ENCODE measurements at places on chromosomes 4 and X.

GRCh38 chrX:150360331-150360730, 2.8 kb upstream of the MAMLD1 start:
- no peak for DNase-seq

DNA sequence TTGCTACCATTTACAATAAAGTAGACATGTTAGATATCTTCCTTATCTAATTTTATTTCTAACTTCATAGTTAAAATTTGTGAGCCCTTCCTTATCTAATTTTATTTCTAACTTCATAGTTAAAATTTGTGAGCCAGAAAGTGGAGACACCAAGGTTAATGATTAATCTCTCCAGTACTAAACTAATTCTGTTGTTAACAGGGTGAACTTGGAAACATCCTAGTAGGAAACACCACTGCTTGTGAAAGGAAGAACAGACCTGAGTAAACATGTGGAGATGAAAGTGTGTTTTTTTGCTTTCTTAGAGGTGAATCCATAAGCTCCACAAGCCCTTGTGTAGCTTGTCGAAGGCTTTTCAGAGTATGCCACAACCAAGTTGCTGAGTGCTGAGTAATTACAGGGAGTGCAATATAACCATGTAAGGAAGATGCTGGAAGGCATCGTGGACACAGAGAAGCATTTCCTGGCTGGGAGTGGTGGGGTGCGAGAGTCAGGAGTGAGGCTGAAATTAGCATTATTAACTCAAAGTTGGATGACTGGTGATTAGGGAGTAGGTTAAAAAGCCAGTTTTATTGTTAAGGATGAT, 118.6 kb upstream of the NEIL3 start:
- peak; percentile 29 for DNase-seq

- no peak for DNase-seq
Measured at GRCh38 chrX:19746919-19747651, 140.3 kb downstream of the SH3KBP1 start.

DNA sequence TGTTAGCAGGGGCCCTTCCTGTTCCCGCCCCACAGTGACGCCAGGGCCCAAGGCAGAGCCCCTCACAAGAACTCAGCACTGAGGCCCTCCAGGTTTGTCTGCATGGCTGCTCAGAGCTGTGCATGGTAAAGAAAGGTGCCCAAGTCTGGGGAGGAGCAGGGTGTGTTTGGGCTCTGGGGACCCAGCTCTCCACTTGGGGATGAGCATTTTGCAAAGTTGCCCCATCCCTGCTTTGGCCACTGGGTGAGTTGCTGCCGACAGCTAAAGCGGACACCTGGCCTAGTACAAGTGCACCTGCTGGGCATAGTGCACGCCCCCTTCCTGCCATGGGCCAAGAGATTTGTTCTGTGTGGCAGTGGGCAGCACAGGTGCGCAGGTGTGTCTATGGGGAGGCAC, 2.0 kb upstream of the MXD4 start:
- no peak for DNase-seq

DNA sequence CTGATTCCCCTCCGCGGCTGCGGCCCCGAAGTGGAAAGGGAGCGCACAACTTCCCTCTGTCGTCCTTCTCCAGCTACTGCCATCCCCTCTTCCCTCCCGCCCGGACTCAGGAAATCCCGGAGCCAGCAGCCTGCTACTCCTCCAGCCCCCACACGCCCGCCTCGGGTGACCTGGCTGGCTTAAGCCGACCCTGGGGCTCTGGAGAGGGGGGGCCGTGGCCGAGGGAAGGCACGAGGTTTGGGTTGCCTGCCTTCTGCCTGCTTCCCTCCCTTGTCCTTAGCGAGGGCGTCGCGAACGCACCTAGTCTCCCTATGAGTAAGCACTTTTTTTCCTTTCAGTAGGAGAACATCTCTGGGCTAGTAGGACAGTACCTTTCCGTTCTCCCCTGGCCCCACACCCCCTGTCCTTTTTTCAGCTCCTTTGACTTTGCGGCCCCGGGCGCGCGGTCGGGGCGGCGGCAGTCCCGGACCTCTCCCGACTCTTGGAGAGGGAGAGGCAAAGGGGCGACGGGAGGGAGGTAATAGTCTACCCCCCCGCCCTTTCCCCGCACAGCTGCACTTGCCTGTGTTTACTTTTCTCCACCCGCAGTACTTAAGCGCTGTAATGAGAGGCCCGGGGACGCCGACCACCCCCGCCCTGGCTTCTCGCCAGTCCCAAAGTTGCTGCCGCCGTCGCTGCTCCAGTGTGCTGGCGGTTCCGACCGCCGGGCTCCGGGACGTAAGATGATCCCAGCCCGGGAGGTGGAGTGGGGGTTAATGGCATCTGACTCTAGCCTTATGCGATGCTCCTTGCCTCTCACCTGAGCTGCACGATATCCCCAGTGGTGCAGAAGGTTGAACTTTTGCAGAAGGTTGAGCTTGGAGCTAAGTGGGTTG, 868 bp downstream of the PLS3 start:
- DNase-seq = peak; percentile 51

DNA sequence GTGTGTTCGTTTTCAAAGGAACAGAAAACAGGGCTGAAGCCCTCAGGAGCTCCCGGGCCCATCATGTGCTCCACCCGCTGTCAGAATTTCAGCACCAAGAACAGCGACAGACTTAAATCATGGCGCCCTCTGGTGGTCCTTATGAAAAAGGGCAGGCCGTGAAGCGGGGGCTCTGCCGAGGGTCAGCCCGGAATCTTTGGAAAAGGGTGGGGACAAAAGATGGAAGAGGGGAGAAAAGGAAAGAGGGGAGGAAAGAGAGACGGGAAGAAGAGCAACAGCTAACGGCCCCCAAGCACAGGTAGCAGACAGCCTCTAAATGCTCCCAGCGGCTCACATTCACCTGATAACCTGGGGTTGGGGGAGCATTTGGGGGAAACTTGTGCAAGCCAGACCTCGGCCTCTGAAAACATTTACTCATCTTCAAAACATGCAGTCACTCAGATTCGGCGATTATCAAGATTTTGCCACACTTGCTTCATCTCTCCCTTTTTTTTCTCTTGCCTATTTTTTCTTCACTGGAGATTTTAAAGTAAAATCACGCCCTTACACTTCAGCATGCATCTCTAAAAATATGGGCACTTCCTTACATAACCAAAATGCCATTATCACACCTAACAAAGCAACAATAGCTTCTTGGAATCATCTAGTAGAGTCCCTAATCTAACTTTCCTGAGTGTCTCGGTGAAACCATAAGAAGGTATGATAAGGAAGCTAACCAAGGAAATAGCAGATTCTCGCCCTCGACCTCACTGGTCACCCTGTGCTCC, 28.1 kb upstream of the MAN2B2 start:
- DNase-seq = peak; percentile 78

DNA sequence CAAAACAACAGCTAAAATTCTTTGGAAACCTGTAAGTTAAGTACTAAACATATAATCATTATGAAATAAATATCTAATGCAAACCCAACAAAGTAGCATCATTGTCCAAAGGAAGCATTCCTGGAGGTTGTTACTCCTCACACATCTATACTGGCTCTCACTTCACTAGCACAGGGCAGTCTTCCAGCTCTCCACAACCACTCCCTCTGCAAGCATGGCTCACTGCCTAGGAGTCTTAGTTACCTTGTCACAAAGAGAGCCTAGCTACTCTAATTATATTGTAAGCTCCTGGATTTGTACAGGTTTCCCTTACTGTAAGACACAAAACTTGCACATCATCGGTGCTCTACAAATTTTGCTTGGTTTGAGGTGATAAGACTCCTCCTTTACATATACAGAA, 76.1 kb downstream of the AMMECR1 start:
- peak; percentile 43 for DNase-seq

DNA sequence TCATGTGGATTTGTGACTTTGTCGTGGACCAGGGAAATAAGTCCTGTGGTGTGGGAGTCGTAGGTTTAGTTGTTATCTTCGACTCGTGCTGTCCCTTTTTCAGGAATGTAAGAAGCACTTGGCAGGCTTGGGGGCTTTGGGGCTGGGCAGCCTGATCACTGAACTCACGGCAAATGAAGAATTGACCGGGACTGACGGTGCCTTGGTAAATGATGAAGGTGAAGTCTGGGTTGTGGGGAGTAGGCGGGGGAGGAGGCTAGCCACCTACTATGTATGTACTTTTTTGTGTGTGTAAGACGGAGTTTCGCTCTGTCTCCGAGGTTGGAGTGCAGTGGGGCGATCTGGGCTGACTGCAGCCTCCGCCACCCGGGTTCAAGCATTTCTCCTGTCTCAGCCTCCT, 1.2 kb downstream of the TAF1 start:
- no peak for DNase-seq

GRCh38 chr4:141614878-141615586, 21.4 kb upstream of the IL15 start:
- peak; percentile 36 for DNase-seq

- no peak for DNase-seq
Measured at GRCh38 chr4:5916229-5916628, 23.3 kb upstream of the CRMP1 start.

DNA sequence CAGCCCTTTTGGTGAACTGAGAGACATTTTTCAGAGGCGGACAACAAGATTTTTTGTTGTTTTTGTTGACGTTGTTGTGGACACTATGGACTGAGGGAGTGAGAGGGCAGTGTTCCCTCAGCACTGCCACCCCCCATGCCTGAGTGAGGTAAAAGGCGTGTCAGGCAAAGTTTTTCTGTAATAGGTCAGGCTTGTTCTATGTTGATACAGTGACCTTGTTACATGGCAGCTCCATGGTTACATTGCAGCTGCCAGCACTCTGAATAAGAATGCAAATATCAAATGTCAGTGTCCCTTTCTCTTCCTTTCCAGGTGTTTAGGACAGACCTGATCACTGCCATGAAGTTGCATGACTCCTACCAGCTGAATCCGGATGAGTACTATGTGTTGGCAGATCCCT, 36.6 kb downstream of the JADE1 start:
- no peak for DNase-seq

- DNase-seq = no peak
Measured at GRCh38 chrX:97751735-97752134, 868.0 kb downstream of the RPA4 start.

GRCh38 chr4:137543198-137543597, 10.9 kb upstream of the PCDH18 start:
- DNase-seq = no peak

GRCh38 chr4:139665079-139665689, 435 bp upstream of the MGST2 start:
- no peak for DNase-seq

DNA sequence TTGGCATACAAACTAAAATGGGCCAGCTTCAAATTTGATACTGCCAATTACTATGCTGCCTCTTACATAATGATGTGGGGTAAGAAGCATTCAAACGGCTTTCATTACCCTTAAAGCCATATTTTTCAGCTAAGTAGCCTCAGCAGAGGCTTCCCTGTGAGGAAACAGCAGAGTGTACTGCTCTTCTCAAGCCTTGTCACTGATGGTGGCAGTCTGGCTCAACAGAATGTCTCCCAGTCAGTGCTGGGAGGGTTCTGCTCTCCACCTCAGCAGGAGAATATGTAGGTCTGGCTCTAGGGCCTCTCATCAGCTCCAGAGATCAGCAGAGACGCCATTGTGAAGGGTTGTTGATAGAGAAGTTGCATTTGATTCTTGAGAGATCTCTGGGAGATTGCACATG, 44.6 kb upstream of the MBNL3 start:
- DNase-seq = no peak

- no peak for DNase-seq
Measured at GRCh38 chrX:12892716-12893115, 13.7 kb upstream of the TLR8 start.

GRCh38 chr4:134668237-134668636, 466.6 kb upstream of the PABPC4L start:
- no peak for DNase-seq

GRCh38 chrX:7351926-7352325, 204.0 kb upstream of the PUDP start:
- no peak for DNase-seq

- DNase-seq = no peak
Measured at GRCh38 chr4:128247906-128248305, 39.7 kb downstream of the PGRMC2 start.

- DNase-seq = peak; percentile 69
Measured at GRCh38 chr4:132108784-132109183, 1040.3 kb upstream of the PCDH10 start.

- peak; percentile 70 for DNase-seq
Measured at GRCh38 chr4:40264497-40264896, 67.7 kb downstream of the RHOH start.

DNA sequence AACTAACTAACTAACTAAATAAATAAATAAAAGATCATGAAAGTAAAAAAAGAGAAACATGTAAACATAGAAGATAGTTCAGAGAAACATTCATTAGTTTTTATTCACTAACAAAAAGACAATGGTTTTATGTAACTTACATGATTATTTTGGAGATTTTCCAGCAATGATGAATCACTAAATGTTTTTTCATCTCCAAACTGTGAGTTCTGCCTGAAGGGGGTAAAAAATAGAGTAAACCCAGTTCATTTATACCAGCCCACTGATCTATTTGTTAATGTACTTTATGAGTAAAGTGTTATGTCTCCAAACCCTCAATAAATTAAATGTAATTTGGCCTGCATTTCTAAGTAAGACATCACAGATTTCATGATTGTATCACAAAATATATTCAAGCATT, 101.1 kb downstream of the ATP8A1 start:
- peak; percentile 37 for DNase-seq

DNA sequence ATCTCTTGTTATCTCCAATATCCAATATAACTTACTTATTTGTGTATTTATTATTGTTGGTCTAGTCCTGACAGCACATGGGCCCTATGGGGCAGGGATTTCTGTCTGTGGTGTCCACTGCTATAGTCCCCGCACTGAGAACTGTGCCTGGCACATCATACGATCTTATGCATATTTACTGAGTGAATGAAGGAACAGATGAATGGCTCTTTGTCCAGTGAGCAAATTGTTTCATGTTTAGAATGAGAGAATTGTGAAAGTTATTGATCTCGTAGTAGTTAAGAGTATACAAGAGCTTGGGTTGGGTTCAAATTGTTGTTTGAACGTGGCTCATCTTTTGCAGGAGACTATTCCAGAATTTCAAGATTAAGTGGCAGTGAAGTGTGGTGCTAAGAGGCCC, 96.1 kb upstream of the SLC34A2 start:
- no peak for DNase-seq

DNA sequence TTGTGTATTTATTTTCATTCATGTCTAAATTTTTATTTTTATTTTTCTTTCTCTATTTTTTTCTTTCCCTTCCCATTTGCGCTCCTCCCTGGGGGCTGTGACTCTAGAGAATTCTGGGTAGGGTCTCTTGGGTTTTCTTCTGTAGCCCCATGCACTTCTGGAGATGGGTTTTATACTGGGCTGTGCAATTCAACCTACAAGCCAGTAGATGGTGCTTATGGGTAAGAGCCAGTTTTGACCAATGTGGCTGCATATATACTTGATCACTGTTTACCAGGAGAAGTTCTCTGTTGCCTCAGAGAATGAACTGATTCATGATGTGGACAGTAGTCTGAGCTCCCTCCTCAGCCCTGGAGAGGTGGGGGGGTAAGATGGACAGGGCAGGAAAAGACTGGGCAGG, 614.6 kb downstream of the PCDH19 start:
- no peak for DNase-seq

- DNase-seq = no peak
Measured at GRCh38 chrX:7242613-7243012, 94.7 kb upstream of the PUDP start.

- DNase-seq = no peak
Measured at GRCh38 chrX:39890807-39891206, 207.0 kb downstream of the BCOR start.

GRCh38 chr4:90546114-90546513, 418.9 kb downstream of the CCSER1 start:
- DNase-seq = no peak

GRCh38 chrX:154019061-154019621, 561 bp downstream of the IRAK1 start:
- no peak for DNase-seq
